ENCODE measurements at places on chromosomes 6 and 20.

- no peak for DNase-seq
These were observed 25.7 kb downstream of the RAET1L start for GRCh38 chr6:149999636-150000035.

DNA sequence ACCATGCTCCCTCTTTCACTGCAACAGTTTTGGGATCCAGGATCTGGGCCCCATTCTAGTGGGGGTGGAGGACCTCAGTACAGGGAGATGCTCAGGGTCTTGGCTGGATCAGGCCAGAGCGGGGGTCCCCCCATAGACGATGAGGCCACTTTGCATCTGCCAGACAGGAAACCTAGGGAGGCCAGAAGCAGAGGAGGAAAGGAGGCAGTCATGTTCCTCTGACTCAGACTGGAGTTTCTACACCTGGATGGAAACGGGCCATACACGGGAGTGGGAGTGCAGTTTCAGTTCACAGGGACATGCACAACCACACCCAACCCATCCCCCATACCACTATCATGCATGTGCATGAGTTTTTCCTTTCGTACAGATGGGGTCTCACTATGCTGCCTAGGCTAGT lies 3.6 kb upstream of the EMILIN3 start:
- DNase-seq: no peak

DNA sequence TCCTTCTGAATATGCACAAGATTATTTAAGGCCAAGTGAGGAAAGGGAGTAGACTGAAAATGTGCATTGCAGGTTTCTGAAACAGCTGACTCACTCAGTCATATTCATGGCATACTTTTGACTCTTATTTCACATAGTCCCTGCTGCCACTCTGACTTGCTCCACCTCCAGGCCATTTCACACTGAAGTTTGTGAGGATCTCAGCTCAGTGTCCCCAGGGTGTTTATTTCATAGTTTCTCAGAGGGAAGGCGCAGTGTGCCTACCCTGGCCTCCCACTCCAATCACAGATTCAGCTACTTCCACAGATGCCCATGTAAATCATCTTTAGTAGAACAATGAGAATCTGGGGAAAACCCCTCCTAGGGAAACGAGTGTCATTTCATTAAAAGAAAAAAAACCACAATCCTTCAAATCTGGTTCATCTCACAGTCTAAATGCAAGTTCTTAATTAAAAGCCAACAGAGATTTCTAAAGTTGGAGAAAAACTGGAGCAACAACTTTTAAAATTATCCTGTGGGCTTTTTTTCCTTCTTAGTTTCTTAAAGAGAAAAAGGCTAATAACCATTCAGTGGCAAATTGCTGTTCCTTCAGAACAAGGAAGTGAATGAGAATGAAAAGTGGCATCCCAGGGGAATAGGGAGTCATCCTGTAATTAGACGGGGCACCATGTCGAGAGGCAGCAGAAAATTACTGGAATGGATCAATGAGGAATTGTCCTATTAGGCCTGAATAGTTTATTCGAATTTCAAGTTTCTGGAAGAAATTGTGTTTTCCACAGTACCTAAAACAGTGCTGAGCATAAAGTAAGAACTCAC lies 133.6 kb downstream of the TFAP2B start:
- DNase-seq: no peak

DNA sequence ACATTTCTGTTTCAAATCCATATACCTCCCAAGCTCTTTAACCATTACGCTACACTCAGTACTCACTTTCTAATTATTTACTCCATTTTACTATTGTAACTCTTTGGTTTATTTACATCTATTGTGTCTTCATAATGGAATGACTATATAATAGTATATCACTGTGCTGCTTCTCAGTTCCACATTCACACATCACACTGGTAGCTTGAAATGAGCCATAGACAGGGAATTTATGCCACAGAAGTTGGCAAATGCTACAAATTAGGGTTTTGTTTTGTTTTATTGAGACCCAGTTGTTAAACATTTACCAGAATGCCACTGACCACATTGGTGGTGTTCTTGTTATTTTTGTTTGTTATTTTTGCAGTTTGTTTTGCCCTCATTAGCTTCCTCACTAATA lies 213.9 kb downstream of the KCNQ5 start:
- no peak for DNase-seq

GRCh38 chr6:12875051-12875450 lies 158.5 kb downstream of the PHACTR1 start:
- no peak for DNase-seq

DNA sequence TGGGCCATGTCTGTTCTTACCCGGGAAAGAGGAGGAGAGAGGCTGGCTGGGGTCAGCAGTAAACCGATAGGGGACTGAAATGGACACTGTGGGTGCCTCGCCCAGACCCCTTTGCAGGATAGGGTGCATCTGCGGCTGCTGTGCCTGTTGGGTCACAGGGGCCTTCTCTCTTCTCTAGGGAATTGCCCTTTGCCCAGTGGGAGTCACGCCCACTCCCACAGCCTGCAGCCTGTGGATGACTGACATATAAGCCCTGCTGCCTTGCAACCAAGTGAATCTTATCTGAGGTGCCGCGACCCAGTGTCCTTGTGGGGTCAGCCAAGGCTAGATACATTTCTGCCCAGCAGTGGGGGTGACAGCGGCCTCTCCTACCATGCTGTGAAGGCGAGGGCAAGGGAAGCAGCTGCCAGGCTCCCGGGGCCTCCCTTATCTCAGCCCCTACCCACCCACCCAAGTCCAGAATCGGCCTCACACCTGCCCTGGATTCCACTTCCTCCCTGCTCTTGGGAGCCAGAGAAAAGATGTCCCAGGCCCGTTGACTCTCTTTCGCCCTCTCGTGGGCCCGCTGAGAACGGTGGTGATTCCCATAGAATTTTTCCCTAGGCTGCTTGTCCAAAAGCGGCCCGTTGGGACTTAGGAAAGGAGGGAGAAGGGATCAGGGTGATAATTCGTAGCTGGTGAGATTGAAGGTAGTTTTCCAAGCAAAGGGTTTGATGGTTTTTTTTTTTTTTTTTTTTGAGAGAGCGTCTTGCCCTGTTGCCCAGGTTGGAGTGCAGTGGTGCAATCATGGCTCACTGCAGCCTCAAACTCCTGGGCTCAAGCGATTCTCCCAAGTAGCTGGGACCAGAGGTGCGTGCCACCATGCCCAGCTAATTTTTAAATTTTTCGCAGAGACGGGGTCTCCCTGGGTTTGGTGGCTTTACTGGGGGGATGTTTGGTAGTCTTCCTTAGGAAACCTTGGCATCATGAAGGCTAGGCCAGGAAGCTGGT lies 76.4 kb upstream of the RNF24 start:
- DNase-seq: no peak

DNA sequence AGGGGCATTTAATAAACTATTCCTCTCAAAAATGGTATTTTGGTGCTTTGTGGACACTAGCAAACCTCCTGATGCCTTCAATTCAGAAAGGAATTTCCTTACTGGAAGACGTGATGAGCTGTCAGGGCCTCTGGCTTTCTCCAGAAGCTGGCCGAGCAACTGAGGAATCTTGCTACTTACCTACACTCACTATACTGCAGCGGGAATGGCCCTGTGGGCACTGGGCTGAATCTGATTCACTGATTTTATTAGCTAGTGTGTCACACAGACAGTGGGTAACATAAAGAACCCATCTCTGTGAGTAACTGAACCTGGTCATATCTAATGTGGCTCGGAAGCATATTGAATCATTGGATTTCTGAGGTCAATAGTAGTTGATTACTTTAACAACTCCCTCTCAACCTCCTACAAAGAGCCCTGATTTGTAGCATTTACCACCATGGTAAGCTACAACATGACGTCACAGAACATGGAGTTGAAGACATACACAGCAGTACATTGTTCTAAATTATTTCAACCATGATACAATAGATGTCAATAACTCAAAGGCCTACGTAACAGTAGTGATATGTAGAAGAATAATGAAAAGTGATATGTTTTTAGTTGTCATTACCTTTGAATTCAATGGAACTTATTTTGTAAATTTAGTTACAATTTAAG lies 232.1 kb downstream of the SYNE1 start:
- DNase-seq: no peak

GRCh38 chr6:160967833-160968232 lies 23.7 kb upstream of the MAP3K4 start:
- no peak for DNase-seq

- DNase-seq: no peak
These were observed 12.1 kb downstream of the RBCK1 start for GRCh38 chr20:420166-420620.

GRCh38 chr6:127366282-127367022 lies 23.0 kb upstream of the ECHDC1 start:
- no peak for DNase-seq

DNA sequence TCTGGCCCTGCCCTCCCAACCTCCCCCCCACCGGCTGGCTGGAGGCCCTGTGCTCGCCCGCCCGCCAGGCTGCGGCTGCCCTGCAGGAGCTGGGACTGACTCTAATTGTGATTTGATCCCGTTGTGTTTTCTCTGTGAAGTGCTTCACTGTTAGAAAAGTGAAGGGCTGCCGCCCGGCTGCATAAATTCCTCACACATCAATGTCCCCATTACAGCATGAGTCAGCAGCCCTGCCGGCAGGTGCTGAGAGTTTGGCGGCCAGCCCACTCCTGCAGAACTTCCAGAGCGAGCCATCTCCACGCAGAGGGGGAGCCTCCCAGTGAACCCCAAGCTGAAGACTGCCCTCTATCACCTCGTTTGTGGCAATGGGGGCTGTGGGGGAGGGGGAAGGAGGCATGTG lies 137.9 kb downstream of the DLL1 start:
- no peak for DNase-seq

- DNase-seq: no peak
These were observed 20.3 kb downstream of the TRAF3IP2 start for GRCh38 chr6:111585241-111585973.

DNA sequence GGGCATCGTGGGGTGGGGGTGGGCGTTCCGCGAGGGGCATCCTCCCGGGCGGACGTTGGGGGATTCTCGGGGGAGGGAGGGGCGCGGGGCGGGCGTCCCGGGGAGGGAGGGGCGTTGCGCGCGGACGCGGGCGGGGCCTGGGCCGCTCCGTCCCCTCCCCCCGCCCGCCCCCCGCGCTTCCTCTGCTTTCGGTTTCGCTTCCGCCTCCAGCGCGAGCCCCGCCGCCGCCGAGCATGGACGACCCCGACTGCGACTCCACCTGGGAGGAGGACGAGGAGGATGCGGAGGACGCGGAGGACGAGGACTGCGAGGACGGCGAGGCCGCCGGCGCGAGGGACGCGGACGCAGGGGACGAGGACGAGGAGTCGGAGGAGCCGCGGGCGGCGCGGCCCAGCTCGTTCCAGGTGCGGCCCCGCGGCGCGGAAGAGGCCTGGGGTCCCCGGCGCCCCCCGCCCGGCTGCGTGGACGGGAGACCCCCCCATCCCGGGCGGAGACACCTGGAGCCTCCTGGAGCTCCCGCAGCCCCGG lies at the start of gene OGFR:
Gene OGFR (plus strand): TSS at position 209 of the 528 bp plus-strand sequence. CDS start 25 bp downstream, at position 234.
- peak; percentile 49 for DNase-seq

DNA sequence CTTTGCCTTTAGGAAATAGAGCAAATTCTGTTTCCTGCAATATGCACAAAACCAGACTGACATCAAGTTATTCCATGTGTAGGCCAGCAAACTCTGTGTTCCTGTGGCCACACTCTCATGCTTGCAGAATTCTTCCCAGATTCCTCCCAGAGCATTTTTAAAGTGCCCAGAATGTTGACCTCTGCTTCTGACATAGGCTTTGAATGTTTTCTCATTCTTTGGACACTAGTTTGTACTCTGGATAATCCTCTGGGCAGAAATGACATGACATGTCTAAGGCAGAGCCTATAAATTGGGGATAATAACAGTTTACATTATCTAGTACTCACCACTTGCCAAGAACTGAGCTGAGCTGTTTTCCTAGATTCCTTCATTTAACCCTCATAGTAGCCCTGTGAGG lies 9.2 kb upstream of the EFHC1 start:
- no peak for DNase-seq

DNA sequence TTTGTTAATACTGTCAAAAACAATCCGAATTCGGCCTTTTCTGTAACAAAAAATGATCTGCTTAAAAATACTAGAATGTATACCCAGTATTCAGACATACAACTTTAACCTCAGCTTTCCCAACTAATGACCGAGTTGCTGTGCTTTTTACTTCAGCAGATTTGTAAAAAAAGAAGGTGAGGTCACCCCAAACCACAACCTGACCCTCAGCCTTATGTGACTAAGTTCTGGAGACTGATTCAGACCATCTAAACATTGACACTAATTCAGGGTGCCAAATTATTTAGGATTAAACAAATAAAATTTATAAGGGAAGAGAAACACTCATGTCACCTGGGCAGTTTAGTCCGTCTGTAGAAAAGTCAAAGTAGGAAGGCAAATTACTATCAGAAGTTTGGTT lies 7.7 kb downstream of the CCN6 start:
- no peak for DNase-seq

DNA sequence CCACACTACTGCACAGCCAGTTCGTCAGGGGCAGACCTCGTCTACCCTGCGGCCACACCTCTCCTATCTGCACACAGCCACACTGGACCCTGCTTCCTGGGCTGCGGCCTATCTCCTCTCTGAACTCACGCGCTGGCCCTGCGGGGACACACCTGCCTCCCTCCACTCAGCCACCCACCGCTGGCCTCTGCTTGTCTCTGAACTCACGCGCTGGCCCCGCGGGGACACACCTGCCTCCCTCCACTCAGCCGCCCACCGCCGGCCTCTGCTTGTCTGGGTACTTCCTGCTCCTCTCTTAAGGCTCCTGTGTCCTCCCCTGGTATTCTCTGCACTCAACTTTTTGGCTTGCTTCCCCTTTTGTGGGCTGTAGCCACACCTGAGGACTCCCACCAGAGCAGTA lies 52.3 kb downstream of the HUS1B start:
- no peak for DNase-seq

- DNase-seq: peak; percentile 59
These were observed 67.3 kb downstream of the ADTRP start for GRCh38 chr6:11711003-11711983.

DNA sequence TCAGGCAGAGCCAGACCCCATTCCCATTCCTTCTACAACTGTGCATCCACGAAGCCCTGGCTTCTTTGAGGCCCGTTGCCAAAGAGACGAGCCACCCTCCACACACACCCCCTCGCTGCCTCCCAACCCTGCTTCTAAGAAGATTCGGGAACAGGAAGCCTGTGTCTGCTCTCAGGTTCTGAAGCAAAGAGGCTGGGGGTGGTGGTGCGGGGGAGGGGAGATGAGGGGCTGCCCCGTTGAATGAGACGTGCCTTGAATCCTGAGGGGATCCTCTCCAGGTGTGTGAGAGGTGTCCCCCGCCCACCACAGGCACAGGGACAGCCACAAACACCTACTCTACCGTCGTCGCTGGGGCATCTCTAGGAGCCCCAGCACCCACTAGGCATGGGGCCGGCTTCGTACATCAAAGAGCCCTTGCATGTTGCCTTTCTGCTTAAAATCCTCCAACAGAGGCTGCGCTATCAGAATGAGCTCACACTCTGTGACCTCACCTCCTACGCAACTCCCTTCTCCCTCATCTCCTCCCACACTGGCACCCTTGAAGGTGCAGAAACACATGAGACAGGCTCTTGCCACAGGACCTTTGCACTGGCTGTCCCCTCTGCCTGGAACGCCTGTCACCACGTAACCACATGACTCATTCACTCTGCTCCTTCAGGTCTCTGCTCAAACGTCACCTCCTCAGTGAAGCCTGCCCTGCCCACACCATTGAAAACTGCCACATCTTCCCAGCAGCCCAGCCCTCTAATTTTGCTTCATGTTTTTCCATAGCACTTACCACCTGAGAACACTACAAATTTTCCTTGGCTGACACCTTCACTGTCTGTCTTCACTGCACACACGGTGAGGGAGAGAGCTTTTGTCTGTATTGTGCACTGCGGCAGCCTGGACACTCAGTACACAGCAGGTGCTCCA lies 58.5 kb downstream of the PREX1 start:
- DNase-seq: peak; percentile 67

Data from stimulated activated CD4-positive, alpha-beta T cell treated with anti-CD3 and anti-CD28 coated beads, Interleukin-15, amount 100 ng/mL, for 1 hour (primary cell).